ENCODE measurements at places on chromosomes 6 and 20. TPM values are rescaled to one million over a fixed set of nuclear protein-coding genes. Genes with fewer than 3 reads are reported as not detected.

The NAPB gene
- 5.0 TPM for total RNA-seq

DNA sequence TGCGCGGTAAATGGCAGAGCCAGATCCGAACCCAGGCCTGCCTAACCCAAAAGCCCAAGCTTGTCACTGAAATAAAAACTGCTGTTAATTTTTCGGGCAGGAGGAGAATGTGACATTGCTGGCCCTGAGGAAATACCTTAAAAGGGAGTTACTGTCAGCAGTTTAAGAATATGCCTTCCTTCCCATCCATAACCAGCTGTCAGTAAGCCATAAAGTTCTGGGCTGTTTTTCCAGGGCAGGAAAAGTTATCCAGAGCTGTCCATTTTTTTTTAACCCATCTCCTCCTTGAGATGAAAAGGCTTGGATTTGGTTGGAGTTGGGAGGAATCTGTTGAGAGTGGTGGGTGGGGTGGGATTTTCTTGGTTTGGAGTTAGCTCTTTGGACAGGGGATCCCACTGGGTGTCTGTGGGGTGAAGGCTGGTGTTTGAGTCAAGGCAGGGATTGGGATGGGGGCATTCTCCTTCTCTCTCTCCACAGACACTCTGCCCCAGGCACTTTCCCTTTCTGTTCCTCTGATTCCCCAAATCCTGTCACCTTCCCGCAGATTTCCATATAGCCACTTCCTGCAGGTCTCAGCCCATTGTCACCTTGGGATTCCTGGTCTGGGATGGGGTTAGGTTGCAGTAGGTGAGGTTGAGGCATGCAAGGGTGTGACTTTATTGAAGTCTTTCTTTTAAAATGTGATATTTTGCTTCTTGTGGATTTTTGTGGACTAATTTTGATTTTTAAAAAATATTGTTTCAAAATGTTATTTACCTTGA is 4.3 kb upstream of the KCNG1 start:
- DNase-seq: no peak

- DNase-seq: no peak
Measured at GRCh38 chr6:90272895-90273294, 23.7 kb downstream of the BACH2 start.

DNA sequence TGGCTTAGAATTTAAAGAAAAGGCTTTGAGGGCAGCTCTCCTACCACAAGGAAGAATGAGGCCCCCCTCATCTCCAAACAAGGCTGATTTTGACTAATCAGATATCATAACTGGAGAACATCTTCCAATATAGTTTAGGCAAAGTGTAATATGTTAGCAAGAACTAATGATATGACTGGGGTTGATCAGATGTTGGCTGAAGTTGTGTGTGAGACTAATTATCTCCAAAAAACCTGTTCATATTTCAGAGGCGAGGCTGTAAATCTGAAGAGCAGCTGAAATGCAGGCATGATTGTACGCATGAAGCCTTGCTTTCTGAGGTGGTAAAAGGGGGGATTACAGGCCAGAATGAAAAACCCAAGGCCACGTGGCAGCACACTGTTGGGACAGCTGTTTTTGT is 16.0 kb upstream of the ZNF831 start:
- DNase-seq: no peak
